ENCODE measurements at places on chromosomes 1 and 21.

- DNase-seq = no peak
Observed at GRCh38 chr1:226314055-226314454, 5.1 kb upstream of the LIN9 start.

DNA sequence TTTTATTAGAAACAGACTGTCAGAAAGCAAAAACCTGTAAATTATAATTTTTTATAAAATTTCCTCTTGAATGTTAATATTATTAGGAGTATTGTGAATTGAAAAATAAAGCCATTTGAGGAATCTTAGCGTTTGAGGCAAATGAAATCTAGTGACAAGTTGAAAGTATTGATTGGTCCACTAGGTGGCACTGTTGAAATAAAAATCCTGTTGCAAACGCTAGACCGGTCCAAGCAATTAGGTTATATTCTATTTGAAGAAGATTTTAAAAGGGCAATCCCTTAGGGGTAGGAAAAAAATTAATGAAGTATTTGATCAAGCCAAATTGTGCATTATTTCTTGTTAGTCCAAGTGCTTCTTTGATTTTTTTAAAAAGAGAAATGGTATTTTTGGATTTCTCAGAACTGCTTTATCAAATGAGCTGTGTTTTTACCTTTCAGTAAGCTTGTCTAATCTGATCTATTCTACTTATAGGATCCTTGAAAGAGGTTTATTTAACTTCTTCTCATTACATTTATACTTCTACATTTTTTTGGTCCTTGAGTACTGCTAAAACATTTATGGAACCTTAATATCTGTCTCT is 57.7 kb downstream of the ATG4C start:
- DNase-seq = peak; percentile 86

- DNase-seq = peak; percentile 90
Observed at GRCh38 chr1:111399792-111400610, 27.5 kb downstream of the OVGP1 start.

GRCh38 chr1:184214128-184214527 is 162.6 kb downstream of the TSEN15 start:
- no peak for DNase-seq

DNA sequence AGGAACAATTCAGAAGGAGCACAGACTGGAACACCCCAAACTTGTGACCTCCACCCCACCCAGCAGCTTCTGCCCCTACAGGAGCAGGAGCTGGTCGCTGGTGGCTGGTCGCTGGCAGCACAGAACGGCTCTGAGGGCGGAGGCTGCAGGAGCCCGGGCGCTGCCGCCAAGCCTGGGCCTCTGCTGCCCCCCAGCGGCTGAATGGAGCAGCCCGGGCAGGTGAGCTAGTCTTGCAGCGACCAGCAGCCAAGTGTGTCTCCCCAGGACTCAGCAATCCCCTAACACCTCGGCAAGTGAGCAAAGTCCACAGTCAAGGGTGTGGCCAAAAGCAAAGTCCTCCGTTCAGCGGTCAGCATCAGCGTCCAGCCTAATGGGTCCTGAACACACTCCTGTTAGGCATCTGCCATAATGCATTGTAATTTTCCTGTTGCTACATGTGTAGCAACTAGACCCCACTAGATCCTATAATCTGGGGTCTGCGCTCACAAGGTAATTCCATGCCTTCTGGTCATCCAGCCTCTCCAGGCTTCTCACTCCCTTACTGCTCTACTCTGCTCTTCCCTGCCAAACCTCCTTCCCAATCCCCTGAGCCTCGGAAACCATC is 12.1 kb upstream of the GJB5 start:
- DNase-seq = peak; percentile 83

GRCh38 chr1:169193191-169193850 is 86.8 kb downstream of the ATP1B1 start:
- peak; percentile 44 for DNase-seq

- DNase-seq = no peak
Observed at GRCh38 chr1:91827087-91827458, 58.9 kb downstream of the TGFBR3 start.

DNA sequence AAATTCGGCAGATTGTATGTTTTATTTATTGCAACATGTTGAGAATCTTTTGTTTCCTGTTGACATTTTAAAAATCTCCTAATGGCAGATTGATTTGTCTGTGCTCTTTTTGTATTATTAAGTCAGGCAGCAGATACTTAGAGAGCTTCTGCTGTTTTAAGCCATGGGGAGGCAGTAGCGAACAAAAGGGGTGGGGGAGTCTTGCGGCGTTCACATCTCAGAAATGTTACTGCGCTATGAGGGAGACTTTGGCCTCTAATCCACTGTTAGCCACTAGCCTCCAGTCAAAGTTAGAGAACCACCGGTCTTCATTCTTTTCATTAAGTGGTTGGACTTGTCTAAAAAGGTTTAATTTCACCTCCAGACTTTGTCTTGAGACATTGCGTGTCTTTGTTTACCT is 93.6 kb downstream of the DYRK1A start:
- DNase-seq = no peak

DNA sequence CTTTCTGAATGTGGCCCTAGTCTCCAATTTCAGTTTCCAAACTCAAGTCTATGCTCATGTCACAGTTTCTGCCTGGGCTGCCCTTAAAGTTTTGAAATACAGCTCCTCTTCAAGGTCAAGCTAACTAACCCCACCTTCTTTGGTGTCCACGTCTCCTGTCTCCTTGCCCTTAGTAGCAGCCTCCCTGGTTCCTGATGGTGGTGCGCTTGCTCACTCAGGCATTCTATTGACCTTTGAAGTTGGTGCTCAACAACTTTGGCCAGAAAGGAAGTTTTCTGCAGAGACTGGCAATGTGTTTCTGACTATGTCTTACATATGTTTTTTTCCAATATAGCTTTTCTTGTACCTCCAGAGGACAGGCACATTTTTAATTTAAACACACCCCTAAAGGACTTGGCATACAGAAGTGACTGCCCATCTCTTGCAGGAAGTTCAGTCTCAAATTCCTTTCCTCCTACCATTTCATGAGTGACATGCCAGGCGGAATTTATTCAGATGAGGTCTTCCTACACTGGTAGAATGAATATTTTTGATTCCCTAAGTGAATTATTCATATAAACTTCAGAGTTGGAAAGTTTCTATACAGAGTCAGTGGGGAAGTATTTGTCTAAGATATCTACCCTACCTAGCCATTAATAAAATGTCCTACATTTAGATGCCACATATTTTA is 364.3 kb upstream of the USP24 start:
- DNase-seq = no peak

- DNase-seq = peak; percentile 76
Observed at GRCh38 chr1:202807451-202807925, 733 bp downstream of the KDM5B start.

DNA sequence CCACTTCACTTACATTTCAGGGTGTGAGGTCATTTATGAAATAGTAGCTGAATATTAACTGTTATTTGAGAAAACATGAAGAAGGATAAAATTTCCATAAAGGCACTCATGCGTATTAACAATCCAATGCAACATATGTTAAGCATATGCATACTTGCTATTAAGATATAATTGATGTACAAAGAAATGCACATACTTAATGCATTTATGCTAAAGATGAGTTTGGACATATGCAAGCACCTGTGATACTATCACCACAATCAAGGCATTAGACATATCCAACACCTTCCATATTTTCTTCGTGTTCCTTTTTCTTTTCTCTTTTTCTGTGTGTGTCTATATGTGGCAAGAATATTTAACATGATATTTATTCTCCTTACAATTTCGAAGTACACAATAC is 464.8 kb upstream of the BRINP3 start:
- no peak for DNase-seq

DNA sequence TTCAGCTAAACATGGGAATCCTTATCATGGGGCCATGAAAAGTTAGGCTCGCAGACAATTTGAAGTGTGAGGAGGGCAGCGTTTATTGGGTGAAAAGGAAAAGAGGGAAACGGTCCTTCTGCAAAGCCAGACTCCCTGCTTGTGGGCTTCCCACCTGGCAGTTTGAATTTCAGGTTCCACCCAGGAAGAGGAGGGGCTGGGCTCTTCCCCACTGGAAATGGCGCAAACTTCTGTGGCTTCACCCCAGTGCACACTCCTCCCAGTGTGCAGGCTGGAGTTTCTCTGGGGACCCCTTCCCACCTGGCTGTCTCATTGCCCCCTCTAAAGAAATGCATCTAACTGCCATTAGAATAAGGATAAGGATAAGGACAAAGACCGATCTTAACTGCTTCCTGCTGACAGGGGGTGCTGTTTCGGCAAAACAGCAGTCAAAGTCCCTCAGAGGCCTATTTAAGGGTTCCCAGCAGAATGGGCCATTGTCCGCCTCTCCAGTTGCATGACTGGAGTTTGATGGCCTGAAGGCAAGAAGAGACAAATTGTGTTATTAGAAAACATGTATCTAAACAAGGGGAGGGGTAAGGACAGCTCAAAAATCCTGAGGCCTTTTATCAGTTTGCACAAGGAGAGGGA is 20.4 kb downstream of the AIM2 start:
- DNase-seq = no peak

DNA sequence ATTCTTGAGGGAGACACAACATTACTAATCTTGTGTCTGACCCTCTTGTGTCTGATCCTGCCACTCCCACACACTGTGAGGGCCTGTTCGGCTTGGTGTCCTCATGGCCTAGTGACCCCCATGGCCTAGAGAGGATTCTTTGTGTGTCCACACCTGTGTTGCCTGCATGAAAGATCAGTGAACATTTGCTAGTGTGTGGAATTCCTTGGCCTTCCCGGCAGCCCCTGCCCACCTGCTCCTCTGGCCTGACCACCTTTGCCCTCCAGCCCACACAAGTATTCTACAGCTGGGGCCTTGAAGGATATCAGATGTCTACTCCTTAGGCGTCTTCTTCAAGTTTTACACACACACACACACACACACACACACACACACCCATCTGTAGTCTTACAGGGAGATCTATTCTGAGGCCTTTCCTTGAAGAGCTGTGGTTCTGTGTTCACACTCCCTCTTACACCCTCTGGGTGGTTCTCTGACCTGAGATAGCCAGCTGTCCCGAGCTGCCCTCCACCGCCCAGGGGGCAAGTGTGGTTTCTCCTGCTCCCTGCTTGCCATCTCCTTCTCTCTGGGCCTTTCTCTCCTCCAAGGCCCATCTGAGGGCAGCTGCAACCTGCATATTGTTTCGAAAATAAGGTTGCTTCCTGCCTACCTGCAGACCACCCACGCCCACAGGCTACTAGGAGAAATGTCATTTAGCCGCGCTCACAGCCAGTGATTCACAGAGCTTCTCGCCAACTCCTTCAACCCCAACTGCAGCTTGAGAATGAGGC is 45.4 kb downstream of the CD247 start:
- no peak for DNase-seq

DNA sequence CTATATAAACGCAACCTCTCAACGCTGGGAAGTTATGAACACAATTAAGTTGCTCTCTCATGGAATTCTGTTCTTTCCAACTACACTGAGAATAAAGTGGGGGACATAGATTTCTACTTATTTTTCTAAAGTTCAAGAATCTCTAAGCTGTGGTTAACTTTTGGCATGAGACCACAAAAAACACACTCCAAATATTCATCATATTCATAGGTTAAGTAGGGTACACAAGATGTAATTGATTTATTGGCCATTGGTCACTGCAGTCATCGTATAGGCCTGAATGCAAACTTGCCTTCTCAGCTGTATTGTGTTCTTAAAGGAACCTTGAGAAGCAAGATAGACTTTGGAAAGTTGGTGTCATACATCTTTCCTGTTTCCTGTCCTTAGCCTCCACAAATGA is 40.3 kb downstream of the PRRX1 start:
- DNase-seq = no peak

DNA sequence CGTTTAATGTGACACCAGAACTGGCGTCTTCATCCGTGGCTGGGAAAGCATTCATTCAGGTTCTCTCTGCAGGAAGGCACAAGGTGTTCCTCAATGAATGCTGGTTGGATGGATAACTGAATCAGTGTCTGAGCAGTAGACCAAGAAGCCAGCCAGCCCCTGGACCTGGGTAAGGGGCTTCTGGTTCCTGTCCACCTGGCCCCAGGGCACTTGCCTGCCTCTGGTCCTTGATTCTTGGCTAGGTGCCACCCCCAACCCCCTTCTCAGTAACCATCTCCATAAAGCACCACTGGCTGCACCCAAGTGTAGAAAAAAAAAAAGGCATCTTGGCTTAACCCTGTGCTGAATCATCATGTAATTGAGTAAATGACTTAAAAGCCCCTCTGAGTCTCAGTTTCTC is 59.1 kb downstream of the KCND3 start:
- DNase-seq = no peak

DNA sequence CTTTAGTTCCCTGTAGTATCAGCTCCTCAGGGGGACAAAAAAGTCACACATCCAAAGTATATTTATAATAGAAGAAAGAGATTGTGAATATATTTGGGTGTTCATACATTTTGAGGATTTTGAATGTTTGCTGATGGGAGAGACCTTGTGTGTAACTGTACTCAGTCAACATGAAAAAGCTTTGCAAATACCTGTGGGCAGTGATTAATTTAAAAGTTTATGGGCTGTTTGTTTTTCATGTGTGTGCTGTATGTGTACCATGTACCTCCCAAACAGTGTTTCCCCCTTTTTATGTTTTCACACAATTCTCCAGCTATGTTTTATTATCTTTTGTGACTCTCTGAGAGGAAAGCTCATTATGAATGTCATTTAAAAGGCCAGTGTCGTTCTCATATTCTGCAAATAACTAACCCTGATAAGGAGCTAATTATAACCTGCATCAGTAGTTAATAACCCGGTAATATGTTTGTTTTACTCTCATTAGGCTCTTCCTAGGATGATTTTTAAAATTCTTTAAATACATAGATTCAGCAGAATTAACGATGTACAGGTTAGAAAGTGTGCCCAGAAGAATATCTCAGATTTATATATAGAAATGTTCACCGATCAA is 271.5 kb downstream of the NFIA start:
- no peak for DNase-seq

GRCh38 chr21:36183144-36183795 is 26.6 kb downstream of the DOP1B start:
- DNase-seq = peak; percentile 61

GRCh38 chr1:204438628-204439027 is 27.0 kb upstream of the PPP1R15B start:
- DNase-seq = peak; percentile 97

DNA sequence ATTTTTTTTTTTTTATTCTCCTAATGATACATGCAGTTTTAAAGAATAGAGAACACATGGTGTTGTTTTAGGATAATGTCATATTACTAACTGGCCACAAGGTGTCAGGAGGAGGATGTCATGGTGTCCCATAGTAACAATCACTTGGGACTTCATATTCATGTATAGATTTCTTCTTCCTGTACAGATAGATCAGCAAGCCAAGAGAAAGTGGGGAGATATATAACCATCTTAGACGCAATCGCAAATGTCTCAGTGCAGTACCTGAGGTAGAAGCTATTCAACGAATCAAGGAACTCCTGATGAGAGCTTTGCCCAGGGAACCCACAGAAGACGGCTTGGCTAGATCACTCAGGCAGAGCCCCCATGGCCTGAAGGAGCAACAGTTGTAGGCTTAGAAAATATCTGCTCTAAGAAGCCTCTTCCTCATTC is 12.3 kb downstream of the OR2T11 start:
- DNase-seq = peak; percentile 55

All from adipocyte (in vitro differentiated cells).